Stimulated activated CD4-positive, alpha-beta T cell treated with anti-CD3 and anti-CD28 coated beads, Interleukin-1b, Interleukin-23, amount 100 ng/mL, for 1 hour (primary cell): ENCODE measurements at places on chromosomes 3 and 15.

GRCh38 chr3:14203521-14204079 is 25.0 kb downstream of the LSM3 start:
- no peak for DNase-seq

- DNase-seq = no peak
Measured at GRCh38 chr15:25743548-25744275, 119.4 kb downstream of the ATP10A start.

DNA sequence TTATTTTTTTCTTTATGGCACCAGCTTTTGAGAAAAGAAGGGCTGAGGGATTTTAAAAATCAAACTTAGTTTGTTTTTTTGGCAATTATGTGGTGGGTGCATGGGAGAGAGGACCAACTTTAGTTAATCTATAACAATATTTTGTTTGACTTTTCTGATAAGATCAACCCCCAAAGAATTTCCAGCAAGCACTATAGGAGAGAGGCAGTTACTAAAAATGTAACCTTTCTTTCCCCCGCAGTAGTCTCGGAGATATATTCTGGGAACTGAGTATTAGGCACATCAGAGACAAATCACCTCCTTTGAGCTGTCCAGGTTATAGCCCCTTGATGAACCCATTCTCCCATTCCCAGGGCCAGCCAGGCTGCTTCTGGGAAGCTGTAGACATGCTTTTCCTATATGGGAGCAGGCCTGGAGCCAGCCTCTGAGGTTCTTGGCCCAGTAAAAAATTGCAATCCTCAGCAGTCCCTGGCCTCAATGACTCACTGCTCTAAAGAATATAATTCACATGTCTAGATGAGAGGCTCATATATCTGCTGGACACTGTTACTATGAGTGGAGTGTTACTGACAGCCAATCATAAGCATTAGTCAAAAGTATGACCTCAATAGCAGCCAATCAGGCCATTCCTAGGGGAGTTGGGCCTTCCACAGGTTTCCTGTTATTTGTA is 138.3 kb upstream of the AGBL1 start:
- DNase-seq = no peak

GRCh38 chr3:46874430-46874829 is 3.1 kb upstream of the PTH1R start:
- DNase-seq = no peak

GRCh38 chr3:56219894-56220805 is 248.1 kb downstream of the ERC2 start:
- no peak for DNase-seq

DNA sequence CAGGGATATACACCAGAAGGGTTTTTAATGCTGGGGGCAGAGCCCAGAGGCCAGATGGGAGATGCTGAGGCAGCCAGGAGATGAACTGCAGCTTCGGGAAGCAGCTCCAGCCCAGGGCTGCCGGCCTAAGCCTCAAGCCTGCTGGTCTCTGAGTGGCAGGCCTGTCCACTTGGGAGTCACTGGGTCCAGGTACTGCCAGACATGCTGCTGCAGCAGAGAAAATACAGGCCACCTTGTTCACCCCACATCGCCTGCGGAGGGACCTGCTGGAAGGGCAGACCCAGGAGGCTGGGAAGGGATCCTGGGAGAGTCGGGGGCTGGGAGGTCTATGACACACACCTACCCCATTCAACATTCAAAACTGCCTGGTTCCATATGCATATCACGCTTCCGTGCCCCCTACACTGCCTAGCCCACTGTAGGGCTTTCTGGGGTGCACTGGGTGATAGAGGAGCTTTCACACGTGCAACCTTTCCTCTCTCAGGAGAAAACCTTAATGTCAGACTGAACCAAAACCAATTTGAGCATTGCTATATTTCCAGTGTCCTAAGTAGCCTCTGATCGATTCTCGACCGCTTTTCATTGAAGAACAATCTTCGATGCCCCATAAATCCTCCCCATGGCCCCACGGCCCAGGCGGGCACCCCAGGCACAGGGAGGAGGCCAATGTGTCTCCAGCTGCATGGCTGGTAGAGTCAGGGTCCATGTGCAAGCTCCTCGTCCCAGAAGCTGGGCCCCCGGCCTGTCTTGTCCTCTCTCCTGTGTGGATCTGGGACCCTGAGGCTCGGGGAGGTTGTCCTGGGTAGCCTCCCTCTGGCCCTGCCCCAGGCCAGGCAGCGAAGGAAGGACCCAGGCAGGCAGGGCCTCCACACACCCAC is 147.4 kb downstream of the ATP10A start:
- no peak for DNase-seq

DNA sequence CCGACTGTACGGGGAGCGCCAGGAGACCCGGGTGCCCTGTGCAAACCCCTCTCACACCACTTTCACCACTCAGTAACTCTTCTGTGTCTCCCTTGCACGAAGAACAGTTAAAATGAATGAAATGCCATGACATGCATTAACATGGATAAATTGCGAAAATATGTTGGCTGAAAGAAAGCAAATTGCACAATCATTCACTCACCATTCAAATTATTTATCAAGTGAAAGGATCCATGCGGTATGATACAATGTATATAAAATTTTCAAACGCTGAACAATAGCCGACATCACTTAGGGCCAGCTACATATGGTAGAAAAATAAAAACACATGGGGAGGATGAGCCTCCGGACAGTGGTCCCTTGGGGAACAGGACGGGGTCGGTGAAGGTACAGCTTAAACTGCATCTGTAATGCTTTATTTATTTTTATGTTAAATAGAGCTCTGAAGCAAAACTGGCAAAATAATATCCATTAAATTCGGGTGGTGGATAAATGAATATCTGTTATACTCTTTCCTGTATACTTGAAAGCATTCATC is 45.9 kb downstream of the SLC12A8 start:
- no peak for DNase-seq

- no peak for DNase-seq
Measured at GRCh38 chr3:31053299-31053698, 158.8 kb upstream of the GADL1 start.

DNA sequence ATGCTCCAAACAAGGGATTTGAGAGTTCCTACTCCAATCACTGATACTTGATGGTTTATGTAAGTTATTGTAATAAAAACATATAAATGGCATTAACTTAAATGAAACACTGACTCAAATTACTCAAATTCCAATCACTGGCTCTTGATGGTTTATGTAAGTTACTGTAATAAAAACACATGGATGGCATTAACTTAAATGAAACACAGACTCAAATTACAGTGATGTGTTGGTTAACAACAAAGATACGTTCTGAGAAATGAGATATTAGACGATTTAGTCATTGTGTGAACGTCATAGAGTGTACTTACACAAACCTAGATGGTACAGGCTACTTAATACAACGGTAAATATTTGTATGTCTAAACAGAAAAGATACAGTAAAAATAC is 6.6 kb downstream of the MOBP start:
- DNase-seq = no peak

- DNase-seq = no peak
Measured at GRCh38 chr15:37111427-37111717, 11.0 kb upstream of the MEIS2 start.

GRCh38 chr3:172249039-172249438 is 199.2 kb downstream of the GHSR start:
- DNase-seq = no peak

- DNase-seq = no peak
Measured at GRCh38 chr3:55144015-55144673, 216.3 kb upstream of the LRTM1 start.

DNA sequence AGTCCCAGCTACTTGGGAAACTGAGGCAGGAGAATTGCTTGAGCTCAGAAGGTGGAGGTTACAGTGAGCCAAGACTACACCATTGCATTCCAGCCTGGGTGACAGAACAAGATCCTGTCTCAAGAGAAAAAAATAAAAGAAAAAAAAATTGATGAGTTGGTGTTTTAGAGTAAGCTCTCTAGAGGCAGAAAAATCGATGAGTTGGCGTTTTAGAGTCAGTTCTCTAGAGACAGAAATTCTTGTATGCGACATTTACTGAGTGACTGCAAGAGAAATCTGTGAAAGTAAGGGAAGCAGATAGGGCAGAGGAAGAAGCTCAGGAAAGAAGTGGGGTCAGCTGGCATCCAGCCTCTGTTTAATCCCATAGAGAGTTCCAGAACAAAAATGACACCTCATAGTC is 298.7 kb upstream of the ARRDC4 start:
- DNase-seq = no peak

DNA sequence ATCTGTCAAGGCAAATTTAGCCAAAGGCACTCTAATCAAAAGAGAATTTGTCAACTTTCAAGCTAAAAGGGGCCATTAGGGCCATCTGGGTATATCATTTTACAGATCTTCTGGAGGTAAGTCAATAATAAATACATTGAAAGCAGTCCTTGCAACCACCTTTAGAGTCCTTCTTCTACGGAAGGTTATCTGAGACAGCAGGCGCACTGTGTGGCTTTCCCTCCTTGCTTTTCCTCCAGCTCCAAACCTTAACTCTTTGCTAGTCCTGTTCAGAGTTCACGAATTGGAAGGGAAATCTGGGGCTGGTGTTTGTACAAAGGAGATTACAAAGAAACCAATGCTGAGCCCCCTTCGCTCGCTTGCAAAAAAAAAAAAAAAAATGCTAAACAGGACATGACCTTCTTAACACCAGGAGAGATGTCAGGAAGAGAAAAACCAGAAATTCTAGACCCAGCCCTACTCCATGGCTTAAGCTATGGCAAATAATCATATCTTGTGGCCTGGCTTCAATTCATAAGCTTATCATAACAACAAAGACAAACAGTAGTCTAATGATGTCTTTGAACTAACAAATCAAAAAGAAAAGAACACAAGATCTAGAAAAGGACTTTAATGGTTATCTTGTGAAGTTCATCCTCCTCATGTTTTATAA is 215.7 kb downstream of the STT3B start:
- no peak for DNase-seq

DNA sequence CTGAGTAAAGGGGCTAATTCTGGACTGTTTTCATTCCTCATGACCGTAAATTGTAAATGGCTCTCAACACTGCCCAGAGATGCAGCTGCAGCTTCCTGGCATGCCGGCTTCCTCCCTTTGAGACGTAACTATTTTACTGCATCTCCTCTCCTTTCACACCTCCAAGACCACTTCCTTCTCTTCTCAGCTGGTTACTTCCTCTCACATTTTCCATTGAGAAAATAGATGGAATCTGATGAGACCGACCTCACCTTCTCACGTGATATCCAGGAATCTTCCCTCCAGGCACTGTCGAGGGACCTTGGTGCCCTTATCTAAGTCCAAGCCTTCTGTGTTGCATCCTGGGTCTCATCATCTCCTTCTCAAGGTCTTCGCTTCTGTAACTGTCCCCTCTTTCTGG is 12.7 kb downstream of the LYSMD4 start:
- no peak for DNase-seq

DNA sequence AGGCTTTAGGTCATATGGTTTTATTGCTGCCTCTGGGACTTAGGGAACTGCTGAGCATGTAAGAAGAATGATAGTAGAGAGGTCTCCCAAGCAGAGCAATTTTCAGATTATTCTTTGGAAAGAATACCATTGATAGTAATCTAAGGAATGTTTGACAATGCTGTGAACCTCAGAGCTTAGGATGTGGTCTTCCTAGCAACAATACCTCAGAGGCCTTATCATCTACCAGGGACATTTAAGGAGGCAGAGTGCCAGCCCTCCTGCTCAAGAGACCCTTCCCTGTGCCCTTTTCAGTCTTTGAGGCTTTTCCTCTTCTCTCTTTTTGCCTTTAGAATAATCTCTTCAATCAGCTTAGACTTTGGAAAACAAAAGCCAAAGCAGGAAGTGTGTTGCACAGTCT is 272.1 kb downstream of the OXSM start:
- DNase-seq = no peak

- DNase-seq = no peak
Measured at GRCh38 chr15:66834881-66835878, 133.1 kb downstream of the SMAD6 start.

DNA sequence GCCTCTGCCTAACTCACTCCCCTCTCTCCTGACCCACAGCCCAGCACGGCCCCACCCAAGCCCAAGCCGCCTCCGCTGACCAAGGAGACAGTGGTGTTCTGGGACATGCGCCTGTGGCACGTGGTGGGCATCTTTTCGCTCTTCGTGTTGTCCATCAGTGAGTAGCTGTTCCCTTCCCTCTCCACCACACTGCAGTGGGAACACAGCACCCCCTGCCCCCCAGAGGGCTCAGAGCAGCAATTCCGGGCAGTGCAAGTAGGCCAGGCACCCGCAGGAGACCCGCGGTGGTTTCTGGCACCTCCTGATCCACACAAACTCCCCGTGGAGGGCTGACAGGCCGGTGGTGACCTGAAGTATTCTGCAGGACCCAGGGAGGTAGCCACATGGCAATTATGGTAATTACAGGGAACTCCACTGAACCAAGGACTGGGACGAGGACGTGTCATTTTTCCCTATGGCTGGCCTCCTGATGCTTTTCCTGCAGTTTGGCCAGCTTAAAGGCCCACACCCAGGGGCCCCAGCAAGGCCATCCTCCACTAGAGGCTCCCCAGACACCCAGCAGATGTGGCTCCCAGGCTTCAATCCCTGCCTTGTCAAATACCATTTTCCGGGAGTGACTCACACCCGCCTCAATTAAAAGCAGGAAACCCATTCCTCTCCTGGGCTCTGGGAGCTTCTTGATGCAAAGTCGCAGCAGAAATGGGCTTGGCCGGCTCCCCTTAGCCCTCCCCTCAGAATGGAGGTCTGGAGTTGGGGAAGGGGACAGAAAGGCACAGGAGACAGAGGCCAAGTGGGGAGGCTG is 4.8 kb downstream of the TMIE start:
- DNase-seq = no peak

GRCh38 chr15:98954411-98954810 is 53.2 kb downstream of the PGPEP1L start:
- DNase-seq = no peak

GRCh38 chr15:61092361-61093157 is 136.5 kb downstream of the RORA start:
- DNase-seq = no peak

DNA sequence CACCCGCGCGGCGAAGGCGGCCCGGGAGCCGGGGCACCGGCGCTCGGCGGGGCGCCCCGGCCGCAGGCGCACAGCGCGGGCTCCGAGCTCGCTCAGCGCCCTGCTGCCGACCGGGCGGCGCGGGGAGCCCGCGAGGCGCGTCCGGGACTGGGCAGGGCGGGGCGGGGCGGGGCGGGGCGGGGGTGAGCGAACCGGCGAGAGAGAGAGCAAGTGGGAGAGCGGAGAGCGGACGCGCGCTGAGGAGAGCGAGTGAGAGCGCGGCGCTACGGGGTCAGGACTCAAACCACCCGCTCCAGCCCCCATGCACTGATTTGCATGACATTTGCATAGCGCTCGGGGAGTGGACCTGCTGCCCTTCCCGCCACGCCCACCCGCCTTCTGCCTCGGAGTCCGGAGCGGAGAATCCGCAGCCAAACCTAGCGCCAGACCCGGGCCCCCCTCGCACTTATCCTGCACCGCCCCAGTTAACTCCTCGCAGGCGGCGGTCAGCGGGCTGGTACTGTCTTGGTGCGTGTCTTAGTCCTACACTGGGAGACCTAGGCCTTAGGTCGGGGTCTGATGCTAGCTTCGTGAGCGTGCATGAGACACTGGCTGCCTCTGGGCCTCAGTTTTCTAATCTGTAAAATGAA is at the start of gene MYLK:
MYLK (minus strand) TSS at position 130 of the 629 bp plus-strand sequence. CDS start 90,491 bp downstream, outside the sequence.
- DNase-seq = no peak

- no peak for DNase-seq
Measured at GRCh38 chr15:62896969-62897486, 145.5 kb upstream of the TPM1 start.
